CD4-positive, CD25-positive, alpha-beta regulatory T cell (primary cell): ENCODE measurements at places on chromosomes 16 and 17.

DNA sequence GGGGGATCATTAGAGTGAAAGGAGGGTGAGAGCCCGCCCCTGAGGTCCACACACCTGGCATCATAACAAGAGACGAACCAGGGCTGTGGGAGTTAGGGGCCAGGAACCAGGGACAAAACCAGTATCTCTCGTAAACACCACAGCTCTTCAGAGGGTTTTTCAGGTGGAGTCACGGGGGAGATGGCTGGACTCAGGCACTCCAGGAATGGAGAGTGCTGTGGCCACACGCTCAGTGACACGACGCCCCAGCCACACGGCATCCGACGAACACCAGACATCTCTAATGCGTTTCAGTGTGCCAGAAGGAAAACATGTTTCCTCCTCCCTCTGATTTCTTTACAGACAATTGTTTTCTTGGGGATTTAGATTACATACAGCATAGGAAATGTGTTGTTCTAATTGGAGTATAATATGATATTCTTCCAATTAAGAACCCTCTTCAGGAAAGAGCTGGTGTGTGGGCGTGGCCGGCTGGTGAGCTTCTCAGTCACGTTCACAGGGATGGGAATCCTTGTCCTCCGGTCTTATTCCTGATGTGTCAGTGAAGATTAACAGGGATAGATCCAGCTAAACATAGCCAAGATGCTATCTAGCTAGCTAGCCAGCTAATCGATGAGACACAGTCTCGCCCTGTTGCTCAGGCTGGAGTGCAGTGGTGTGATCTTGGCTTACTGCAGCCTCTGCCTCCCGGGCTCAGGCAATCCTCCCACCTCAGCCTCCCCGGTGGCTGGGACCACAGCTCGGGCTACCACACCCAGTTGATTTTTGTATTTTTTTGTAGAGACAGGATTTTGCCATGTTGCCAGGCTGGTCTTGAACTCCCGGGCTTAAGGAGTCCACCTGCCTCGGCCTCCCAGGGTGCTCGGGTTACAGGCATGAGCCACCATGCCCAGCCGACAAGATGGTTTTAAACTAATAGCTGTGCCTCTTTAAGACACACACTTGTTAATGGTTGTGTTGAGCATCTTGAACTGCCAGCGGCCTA is 98.6 kb downstream of the BANP start:
- no peak for DNase-seq

DNA sequence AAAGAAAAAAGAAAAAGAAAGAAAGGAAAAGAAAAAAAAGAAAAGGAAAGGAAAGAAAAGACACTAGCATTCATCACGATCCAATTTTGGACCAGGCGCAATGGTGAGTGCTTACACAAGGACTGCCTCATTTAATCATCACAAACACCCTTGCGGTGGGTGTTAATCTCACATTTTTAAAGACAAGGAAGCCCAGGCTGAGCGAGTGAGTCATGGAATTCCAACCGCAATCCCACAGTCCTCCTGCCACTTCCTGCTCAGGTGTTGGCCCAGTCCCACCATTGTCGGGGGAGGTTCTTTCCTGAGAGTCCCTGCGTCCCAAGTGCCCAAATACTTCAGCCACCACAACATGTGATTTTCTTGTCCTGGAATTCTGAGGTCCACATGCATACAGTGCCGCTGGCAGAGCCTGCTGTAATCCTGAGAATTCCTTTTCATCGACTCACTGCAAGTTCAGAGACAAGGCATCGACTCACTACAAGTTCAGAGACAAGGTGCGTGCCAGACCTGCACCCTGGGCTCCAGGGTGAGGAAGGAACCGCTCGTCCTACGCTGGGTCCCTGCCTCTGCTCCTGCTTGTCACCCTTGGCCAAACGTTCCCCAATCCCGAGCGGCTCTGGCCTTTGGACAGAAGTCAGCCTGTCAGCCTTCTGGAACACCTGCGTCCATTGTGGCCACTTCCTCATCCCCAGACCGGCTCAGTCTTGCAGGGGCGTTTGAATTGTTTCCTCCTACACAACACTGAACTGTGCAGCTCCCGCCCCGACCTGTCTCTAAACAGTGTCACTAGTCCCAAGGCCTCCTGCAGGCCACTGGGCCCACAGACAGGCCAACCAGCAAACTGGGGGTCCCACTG is 5.8 kb downstream of the ZG16B start:
- no peak for DNase-seq

DNA sequence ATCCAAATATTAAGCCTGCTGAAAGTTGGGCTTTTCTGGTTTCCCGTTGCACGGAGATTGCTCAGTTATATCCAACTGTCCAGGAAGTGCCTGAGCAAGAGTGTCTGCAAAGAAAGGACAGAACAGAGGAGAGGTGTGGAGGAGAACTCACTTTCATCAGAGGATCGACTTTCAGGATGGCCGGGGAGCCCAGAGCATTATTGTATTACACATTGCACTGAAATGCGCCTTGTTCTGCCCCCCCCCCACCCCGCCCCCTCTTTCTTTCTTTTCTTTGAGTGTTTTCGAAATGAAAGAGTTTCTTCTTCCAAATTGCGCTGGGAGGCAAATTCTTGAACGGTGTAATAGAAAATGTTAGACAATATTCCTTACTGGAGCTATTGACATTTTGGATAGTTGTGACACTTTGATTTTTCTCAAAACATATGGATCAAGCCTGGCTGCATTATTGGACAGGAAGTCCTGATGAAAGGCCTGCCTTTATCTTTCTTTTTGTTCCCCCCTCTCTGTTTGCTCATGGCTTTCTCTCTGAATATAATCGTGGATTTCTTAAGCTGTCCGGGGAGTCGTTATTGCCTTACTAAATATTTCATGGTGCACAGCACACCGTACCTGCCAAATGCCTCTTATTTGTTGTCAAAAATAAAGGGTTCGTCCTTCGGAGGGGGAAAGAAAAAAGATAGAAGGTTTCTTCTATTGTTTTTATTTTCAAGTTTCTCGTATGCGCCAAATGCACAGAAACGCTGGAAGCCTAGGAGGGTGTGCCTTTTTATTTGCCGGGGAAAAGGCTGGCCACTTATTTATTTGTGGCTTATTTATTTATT is 110.8 kb downstream of the IRX3 start:
- DNase-seq = no peak

DNA sequence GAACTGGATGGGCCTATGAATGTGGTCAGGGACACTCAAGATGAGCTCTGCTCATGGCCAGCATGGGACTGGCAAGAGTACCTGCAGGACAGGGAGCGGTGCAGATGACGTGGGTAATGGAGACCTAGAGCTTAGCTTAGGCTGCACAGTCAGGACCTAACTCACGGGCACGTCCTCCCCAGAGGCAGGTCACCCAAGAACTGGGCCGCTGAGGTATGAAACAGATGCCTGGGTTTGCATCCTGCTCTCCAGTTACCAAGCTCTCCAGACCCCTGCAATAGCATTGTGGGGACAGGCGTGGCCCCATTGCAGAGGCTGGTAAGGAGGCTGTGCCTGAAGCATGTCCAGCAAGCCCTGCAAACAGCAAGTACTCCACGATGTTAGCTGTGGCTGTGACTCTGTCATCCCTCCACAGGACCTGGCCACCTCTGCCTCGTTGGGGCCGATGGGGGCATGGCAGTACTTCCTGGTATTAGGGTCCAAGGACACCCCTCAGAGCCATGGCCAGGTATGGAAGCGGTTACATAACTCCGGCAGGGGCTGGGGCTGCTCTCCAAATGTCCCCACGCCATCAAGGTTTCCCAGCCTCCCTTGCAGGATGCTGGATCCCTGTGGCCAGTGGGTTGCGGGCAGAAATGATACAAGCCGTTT is 37.5 kb upstream of the RBFOX3 start:
- DNase-seq = no peak

GRCh38 chr16:14219983-14220382 is 148.9 kb downstream of the MRTFB start:
- no peak for DNase-seq

DNA sequence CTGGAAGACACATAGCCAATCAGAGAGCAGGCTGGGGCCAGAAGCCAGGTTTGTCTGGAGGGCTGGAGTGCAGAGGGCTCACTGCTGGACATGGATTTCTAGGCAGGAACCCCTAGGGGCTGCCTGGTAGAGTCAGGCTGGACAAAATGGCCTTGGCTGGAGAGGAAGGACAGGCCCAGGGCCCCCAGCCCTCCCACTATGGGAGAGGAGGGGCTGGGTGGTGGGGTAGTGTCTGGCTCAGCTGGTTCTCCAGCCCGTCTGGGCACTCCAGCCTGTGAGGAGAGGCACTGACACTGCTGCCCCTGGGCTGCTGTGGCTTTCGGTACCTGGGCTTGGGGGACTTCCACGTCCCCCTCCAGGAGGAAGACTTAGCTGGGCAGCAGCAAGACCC is 21.7 kb upstream of the DOK4 start:
- no peak for DNase-seq

- no peak for DNase-seq
These were observed 4.6 kb downstream of the QPRT start for GRCh38 chr16:29683543-29684090.

- no peak for DNase-seq
These were observed 195.4 kb downstream of the KATNIP start for GRCh38 chr16:27745348-27745747.

- DNase-seq = no peak
These were observed 34.2 kb downstream of the ITGAE start for GRCh38 chr17:3766779-3767178.

GRCh38 chr17:27810211-27810901 is 10.0 kb upstream of the NOS2 start:
- peak; percentile 79 for DNase-seq

DNA sequence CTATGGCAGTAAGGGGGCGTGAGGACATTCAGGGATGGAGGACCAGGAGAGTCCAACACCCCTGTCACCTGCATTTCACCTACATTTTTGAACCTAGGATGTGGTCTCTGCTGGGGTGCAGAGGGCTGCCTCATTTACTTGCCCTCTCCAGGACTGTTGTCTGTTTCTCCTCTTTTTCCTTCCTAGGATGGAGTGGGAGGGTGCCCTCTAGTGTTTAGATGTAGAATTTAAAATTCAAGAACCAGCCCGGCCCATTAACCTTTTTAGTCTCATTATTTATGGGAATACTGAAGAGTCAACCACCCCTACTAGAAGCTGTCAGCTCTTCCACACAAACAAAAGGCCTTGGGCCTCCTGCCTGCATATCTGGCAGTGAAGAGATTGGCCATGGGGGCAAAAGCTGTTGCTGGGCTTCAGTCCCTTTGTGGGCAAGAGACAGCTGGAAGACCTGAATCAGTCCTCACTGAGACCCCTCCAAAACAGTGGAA is 2.5 kb upstream of the STARD3 start:
- DNase-seq = no peak

- DNase-seq = no peak
These were observed 29.5 kb downstream of the RNF43 start for GRCh38 chr17:58387834-58388233.

GRCh38 chr16:57155702-57156350 is 30.0 kb downstream of the PSME3IP1 start:
- DNase-seq = no peak

DNA sequence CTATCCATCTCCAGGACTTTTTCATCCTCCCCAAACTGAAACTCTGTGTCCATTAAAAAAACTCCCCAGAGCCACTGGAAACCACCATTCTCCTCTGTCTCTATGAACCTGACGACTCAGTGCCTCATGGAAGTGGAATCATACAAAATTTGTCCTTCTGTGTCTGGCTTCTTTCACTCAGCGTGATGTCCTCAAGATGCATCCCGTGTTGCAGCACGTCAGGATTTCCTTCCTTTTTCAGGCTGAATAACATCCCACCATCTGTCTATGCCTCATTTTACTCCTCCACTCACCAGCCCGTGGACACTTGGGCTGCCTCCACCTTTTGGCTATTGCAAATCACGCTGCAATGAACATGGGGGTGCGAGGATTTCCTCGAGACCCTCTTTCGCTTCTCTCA is 12.6 kb upstream of the ALDH3A1 start:
- DNase-seq = no peak
